Bronchial smooth muscle cell (primary cell): ENCODE measurements at places on chromosomes 7 and 10. TPM values are rescaled to one million over a fixed set of nuclear protein-coding genes. Genes with fewer than 3 reads are reported as not detected.

Gene PRXL2A
- total RNA-seq = 0.32 and 0.77 TPM in 2 replicates

Gene PCBD1
- total RNA-seq = 21.6 and 38.0 TPM in 2 replicates

Gene ADIRF
- 197 and 447 TPM in 2 replicates for total RNA-seq

Gene HMX3
- total RNA-seq = 0.16 TPM in 1 of 2 replicates, not detected in the other

Gene RGR
- not detected in 2 replicates for total RNA-seq

Gene COA1
- total RNA-seq = 21.0 and 30.3 TPM in 2 replicates

Gene TMEM184A
- total RNA-seq = under 0.01 and 0.09 TPM in 2 replicates
